ENCODE measurements at places on chromosomes 2 and 18.

GRCh38 chr18:49237031-49237430 lies 223.4 kb downstream of the DYM start:
- peaks cover 24% of the 10 kb centered on the region for H3K36me3 ChIP-seq
- H3K4me3 ChIP-seq, result no peak overlapping the region
- no peak for DNase-seq
- no peak overlapping the region for H3K27ac ChIP-seq

GRCh38 chr18:21242141-21242779 lies at the start of gene GREB1L:
Gene GREB1L, plus strand, starts transcription at chr18:21242232. Its CDS starts 141,287 bp downstream, at chr18:21383519.
- peaks cover 46% of the 10 kb centered on the region for H3K4me1 ChIP-seq
- peaks cover 8% of the 10 kb centered on the region for H3K27me3 ChIP-seq
- H3K27ac ChIP-seq, result peak within 1 kb of the TSS; percentile 83
- peaks cover 29% of the 10 kb centered on the region for H3K36me3 ChIP-seq
- DNase-seq, result peak; percentile 85
- H3K4me3 ChIP-seq, result peak within 1 kb of the TSS; percentile 96

DNA sequence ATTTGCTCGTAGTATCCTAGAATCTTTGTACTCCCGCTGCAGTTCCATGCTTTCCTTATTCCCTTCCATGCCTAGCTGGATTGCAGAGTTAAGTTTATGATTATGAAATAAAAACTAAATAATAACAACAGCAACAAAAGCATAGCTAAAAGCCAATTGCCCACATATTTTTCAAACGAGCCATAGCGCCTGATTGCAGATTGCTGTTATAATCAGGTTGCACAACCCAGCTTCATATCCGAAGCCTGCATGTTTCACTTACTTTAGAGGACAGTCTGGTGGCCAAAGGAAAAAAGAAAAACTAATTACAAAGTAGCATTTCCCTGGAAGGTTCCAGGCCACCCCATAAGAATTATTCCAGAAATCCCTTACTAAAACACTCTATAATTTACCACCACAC lies 31.9 kb upstream of the PNO1 start:
- H3K27ac ChIP-seq, result no peak overlapping the region
- DNase-seq, result no peak
- H3K36me3 ChIP-seq, result peaks cover 5% of the 10 kb centered on the region
- peaks cover 9% of the 10 kb centered on the region for H3K27me3 ChIP-seq
- H3K4me1 ChIP-seq, result peaks cover 24% of the 10 kb centered on the region
- H3K4me3 ChIP-seq, result no peak overlapping the region

DNA sequence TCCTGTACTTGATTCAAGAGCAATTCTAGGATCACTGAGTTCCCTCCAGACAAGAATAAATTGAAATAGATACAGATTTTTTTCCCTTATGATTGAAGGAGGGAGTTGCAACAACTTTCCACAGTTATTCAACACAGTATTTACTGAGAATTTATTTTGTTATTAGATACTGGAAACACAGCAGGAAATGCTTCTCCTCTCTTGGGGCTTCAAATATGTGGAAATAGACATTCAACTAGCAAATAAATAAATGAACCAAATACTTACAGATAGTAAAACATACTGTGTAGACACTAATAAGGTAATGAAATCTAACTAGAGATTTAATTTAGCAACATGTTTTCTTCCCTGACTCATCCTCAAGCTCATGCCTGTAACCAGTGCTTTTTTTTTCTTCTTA lies 169.2 kb downstream of the LNPK start:
- no peak overlapping the region for H3K27ac ChIP-seq
- H3K27me3 ChIP-seq, result peaks cover 14% of the 10 kb centered on the region
- H3K4me1 ChIP-seq, result peaks cover 4% of the 10 kb centered on the region

- H3K4me1 ChIP-seq, result peaks cover 54% of the 10 kb centered on the region
- no peak overlapping the region for H3K27ac ChIP-seq
- H3K4me3 ChIP-seq, result no peak overlapping the region
- DNase-seq, result no peak
- peaks cover 9% of the 10 kb centered on the region for H3K27me3 ChIP-seq
- H3K36me3 ChIP-seq, result peaks cover 23% of the 10 kb centered on the region
Observed at GRCh38 chr2:235613649-235614048, 119.8 kb downstream of the AGAP1 start.

- peaks cover 6% of the 10 kb centered on the region for H3K36me3 ChIP-seq
- H3K27ac ChIP-seq, result no peak overlapping the region
- no peak for DNase-seq
- H3K4me3 ChIP-seq, result no peak overlapping the region
- H3K27me3 ChIP-seq, result peaks cover 4% of the 10 kb centered on the region
Observed at GRCh38 chr2:10316860-10317259, 14.2 kb downstream of the HPCAL1 start.

DNA sequence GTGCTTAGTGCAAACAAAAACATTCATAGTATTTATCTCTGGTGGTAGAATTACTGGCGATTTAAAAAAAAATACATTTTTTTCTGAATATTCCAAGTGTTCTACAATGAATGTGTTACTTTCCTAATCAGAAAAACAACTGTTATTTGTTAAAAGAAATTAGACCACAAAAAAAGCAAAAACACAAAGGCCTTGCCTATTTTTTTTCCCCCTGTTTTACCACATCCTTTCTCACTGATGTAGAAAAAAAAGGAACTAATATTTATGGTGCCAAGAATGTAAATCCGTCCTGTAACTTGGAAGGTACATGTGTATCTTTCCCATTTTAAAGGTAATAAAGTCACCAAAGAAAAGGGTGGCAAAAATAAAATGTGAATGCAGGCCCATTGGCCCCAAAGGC lies 28.4 kb upstream of the MGAT4A start:
- H3K36me3 ChIP-seq, result no peaks in the 10 kb centered on the region
- H3K4me1 ChIP-seq, result no peaks in the 10 kb centered on the region
- DNase-seq, result no peak
- peaks cover 21% of the 10 kb centered on the region for H3K27me3 ChIP-seq

- H3K27me3 ChIP-seq, result peaks cover 3% of the 10 kb centered on the region
- no peak for DNase-seq
- H3K27ac ChIP-seq, result no peak overlapping the region
Observed at GRCh38 chr18:10368456-10369453, 85.7 kb upstream of the APCDD1 start.

- no peak overlapping the region for H3K27ac ChIP-seq
- no peak overlapping the region for H3K4me3 ChIP-seq
- H3K27me3 ChIP-seq, result peaks cover 7% of the 10 kb centered on the region
- DNase-seq, result no peak
- peaks cover 45% of the 10 kb centered on the region for H3K4me1 ChIP-seq
Observed at GRCh38 chr2:47091118-47091517, 64.0 kb downstream of the STPG4 start.

- no peak overlapping the region for H3K4me3 ChIP-seq
- H3K27me3 ChIP-seq, result peaks cover 7% of the 10 kb centered on the region
- peak overlapping the region; percentile 95 for H3K27ac ChIP-seq
- DNase-seq, result no peak
- H3K4me1 ChIP-seq, result peaks cover 36% of the 10 kb centered on the region
- H3K36me3 ChIP-seq, result no peaks in the 10 kb centered on the region
Observed at GRCh38 chr2:66237803-66238379, 197.0 kb upstream of the MEIS1 start.

GRCh38 chr2:10028988-10029874 lies 14.1 kb upstream of the KLF11 start:
- no peak overlapping the region for H3K27ac ChIP-seq
- peak; percentile 38 for DNase-seq
- H3K36me3 ChIP-seq, result no peaks in the 10 kb centered on the region
- H3K27me3 ChIP-seq, result no peaks in the 10 kb centered on the region
- no peak overlapping the region for H3K4me3 ChIP-seq

DNA sequence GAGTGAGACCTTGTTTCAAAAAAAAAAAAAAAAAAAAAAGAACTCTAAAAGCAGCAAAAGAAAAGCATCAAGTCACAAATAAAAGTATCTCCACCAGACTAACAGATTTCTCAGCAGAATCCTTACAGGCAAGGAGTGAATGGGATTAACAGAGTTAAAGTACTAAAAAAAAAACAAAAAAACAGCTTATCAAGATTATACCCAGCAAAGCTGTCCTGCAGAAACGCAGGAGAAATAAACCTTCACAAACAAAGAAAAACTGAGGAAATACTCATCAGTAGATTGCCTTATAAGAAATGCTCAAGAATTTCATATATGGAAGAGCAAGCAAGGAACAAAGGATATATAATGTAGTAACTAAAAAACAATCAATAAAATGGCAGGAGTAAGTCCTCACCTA lies 35.6 kb downstream of the USP34 start:
- peaks cover 12% of the 10 kb centered on the region for H3K4me1 ChIP-seq
- H3K4me3 ChIP-seq, result no peak overlapping the region
- H3K27ac ChIP-seq, result no peak overlapping the region
- H3K36me3 ChIP-seq, result peaks cover 65% of the 10 kb centered on the region

GRCh38 chr2:241224018-241224850 lies 35.8 kb downstream of the ANO7 start:
- peak; percentile 35 for DNase-seq
- H3K36me3 ChIP-seq, result peaks cover 29% of the 10 kb centered on the region
- peaks cover 5% of the 10 kb centered on the region for H3K27me3 ChIP-seq
- no peak overlapping the region for H3K4me3 ChIP-seq
- H3K27ac ChIP-seq, result peak overlapping the region; percentile 97

DNA sequence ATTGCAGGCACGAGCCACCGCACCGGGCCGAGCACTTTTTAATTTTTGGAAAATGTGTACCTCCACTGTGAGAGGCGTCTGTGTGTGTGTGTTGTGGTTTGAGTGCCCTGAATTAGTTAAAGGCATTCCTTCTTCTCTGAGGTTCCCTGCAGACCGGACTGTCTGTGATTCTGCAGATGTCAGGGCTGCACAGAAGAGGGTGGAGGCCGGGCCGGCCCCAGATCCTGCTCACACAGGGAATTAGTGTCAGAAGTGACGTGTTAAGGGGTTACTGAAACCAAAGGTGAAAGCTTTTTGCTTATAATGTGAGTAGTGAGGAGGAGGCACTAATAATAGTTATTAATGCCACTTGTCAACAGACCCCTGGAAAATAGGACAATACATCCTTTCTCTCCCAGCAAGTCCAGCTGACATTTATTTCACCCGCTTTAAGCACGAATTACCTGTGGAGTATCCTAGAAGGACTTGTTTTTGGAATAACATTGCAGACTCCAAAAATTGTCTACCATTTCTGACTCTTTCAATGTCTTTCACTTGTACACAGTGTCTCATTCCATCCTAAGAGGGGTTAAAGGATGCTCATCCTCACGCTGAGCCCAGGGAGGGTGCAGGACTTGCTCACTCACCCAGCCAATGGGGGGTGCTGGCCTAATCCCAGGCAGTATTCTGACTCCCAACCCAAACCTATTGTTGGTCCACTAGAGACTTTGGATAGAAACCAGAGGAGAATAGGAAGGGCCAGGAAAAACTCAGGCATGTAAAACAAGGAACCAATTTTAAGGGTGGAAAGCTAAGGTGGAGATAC lies 16.2 kb downstream of the ARHGAP25 start:
- H3K27ac ChIP-seq, result no peak overlapping the region
- H3K4me1 ChIP-seq, result peaks cover 6% of the 10 kb centered on the region
- H3K36me3 ChIP-seq, result no peaks in the 10 kb centered on the region
- H3K27me3 ChIP-seq, result peaks cover 8% of the 10 kb centered on the region
- H3K4me3 ChIP-seq, result no peak overlapping the region

GRCh38 chr2:47127862-47128543 lies 27.1 kb downstream of the STPG4 start:
- H3K27me3 ChIP-seq, result peaks cover 21% of the 10 kb centered on the region
- no peak overlapping the region for H3K4me3 ChIP-seq
- peaks cover 15% of the 10 kb centered on the region for H3K4me1 ChIP-seq

- H3K36me3 ChIP-seq, result no peaks in the 10 kb centered on the region
- DNase-seq, result no peak
- H3K4me1 ChIP-seq, result peaks cover 5% of the 10 kb centered on the region
- H3K27me3 ChIP-seq, result peaks cover 6% of the 10 kb centered on the region
Observed at GRCh38 chr2:227862741-227863588, 8.5 kb upstream of the DAW1 start.

- DNase-seq, result peak; percentile 63
- H3K4me3 ChIP-seq, result peak overlapping the region; percentile 83
- H3K27me3 ChIP-seq, result peaks cover 92% of the 10 kb centered on the region
- peaks cover 20% of the 10 kb centered on the region for H3K4me1 ChIP-seq
Observed at GRCh38 chr18:34222307-34223163, 2.2 kb downstream of the NOL4 start.

- peaks cover 2% of the 10 kb centered on the region for H3K27me3 ChIP-seq
- peaks cover 38% of the 10 kb centered on the region for H3K4me1 ChIP-seq
- peaks cover 53% of the 10 kb centered on the region for H3K36me3 ChIP-seq
Observed at GRCh38 chr18:80034852-80035406, 695 bp downstream of the RBFA start.

GRCh38 chr2:129757915-129758783 lies 221.3 kb upstream of the RAB6C start:
- H3K27me3 ChIP-seq, result peaks cover 16% of the 10 kb centered on the region
- peak overlapping the region; percentile 9 for H3K27ac ChIP-seq
- H3K4me1 ChIP-seq, result peaks cover 26% of the 10 kb centered on the region
- no peak overlapping the region for H3K4me3 ChIP-seq

DNA sequence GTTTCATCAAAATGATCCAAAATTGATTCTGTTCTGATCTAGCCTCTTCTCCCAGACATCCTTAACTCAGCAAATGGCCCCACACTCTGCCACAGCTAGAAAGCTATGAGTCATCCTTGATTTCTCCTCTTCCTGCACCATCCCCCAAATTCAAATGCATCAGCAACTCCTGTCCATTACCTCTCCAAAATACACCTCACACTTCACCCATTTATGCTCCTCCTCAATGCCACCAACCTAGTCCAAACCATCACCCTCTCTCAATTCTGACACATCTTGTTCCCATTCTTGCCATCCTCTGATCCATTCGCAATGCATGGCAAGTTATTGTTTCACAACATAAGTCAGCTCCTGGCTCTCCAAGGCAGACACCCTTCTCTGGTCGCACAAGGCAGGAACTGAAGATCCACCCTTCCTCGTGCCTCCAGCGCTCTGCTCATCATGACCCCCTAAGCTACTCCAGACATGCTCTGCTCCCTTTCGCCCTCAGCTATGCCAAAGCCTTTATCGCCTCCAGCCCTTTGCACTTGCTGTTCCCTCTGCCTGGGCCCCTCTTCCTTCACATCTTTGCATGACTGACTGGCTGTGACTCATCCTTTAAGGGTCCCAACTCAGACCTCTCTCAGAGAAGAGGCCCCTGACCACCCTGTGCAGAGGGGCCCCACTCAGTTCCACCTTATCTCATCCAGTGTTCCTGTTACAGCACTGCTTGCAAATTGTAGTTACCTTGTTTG lies 83.6 kb downstream of the MREG start:
- H3K36me3 ChIP-seq, result peaks cover 12% of the 10 kb centered on the region
- peaks cover 34% of the 10 kb centered on the region for H3K4me1 ChIP-seq
- peaks cover 4% of the 10 kb centered on the region for H3K27me3 ChIP-seq
- no peak overlapping the region for H3K4me3 ChIP-seq

GRCh38 chr2:43223521-43224001 lies 2.8 kb downstream of the ZFP36L2 start:
- no peaks in the 10 kb centered on the region for H3K27me3 ChIP-seq
- peaks cover 9% of the 10 kb centered on the region for H3K36me3 ChIP-seq
- no peak for DNase-seq
- H3K4me3 ChIP-seq, result peak overlapping the region; percentile 93
- H3K4me1 ChIP-seq, result peaks cover 64% of the 10 kb centered on the region

DNA sequence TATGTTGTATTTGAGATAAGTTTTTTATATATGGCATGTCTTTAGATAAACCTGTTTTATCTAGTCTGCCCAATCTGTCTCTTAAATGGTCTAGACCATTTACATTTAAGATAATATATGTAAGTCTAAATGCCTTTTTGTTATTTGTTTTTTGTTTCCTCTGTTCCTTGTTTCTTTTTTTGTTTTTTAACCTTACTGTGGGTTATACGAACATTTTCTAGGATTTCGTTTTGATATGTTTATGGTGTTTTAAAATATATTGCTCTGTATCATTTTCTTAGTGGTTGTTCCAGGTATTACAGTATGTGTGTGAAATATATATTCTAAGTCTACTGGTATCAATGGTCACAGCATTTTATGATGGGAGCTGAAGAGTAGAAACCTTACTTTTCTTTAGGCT lies 13.3 kb downstream of the BCL2L11 start:
- no peak overlapping the region for H3K4me3 ChIP-seq
- H3K27ac ChIP-seq, result no peak overlapping the region
- no peaks in the 10 kb centered on the region for H3K27me3 ChIP-seq
- DNase-seq, result no peak
- H3K4me1 ChIP-seq, result peaks cover 61% of the 10 kb centered on the region
- peaks cover 92% of the 10 kb centered on the region for H3K36me3 ChIP-seq

Data from nephron progenitor cell (in vitro differentiated cells).